ENCODE measurements at places on chromosomes 4 and X.

- DNase-seq: no peak
Observed at GRCh38 chr4:119302073-119302832, 19.7 kb downstream of the FABP2 start.

DNA sequence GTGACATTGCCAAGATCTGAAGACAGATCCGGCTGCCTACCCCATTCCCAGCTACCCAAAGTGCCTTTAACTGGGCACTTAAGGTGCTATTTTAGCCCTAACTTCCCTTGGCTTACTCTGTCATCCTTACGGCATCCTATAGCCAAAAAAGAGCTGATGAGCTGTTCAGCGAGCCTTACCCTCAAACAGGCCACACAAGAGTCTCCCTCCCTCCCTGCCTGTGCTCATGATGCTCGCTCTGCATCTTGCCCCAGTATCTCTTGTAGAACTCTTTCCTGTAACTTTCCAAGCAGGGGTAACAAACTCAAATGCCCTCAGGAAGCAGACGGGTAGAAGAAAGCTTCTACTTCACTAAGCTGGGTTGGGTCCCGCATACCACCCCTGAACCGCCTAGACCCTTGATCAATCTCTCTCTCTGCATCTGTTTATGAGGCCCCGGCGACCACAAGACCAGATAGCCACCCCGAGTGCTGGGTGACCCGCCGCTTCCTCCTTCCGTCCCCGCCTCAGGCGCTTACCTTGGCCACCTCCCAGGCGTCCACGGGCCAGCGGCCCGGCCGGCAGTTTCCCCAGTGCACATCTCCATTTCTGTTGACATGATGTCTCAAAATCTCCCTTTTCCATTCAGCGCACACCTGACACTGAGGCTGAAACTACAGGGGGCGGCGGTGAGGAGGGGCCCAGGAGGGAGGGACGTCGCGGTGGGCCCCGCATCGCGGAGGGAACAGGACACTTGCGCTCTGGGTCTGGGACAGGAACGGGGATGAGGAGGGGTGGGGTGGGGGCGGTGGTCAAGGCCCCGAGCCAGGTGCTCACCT, 663 bp downstream of the CXorf38 start:
- DNase-seq: peak; percentile 33

DNA sequence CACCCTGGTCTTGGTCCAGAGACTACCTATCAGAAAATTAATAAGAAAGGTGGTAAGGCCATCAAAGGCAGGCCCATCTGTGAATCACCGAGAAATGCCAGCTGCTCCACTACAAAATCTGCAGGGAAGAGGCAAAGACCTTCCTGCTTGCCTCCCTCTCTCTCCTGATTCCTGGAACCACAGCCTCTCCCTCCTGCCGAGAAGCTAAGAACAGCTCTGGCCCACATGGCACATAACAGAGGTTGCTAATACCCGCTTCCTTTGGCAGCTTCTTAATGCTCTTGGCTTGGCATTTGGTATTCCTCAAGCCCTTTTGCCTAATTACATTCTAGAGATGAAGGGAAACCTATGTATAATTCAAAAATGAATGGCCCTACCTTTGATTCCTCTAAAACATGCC, 32.9 kb downstream of the RAI2 start:
- DNase-seq: no peak

GRCh38 chr4:138409670-138410069, 167.5 kb upstream of the SLC7A11 start:
- DNase-seq: no peak

DNA sequence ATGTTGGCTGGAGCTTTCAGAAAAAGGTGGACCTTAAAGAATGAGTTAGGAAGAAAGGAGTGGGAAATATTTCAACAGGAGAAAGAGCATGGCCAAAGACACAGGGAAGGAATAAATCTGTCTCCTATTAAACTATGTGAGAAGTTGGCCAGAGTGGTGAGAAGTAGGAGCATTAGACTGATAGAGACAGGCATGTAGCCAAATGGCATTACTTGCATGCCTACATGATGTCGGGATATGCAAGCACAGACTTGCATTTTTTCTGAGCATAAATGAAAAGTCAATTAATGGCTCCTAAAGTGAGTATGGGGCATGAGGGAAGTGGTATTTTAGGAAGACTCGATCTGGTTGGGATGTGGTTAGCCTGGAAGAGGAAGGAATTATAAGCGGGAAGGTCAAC, 279.6 kb upstream of the PITX2 start:
- no peak for DNase-seq

DNA sequence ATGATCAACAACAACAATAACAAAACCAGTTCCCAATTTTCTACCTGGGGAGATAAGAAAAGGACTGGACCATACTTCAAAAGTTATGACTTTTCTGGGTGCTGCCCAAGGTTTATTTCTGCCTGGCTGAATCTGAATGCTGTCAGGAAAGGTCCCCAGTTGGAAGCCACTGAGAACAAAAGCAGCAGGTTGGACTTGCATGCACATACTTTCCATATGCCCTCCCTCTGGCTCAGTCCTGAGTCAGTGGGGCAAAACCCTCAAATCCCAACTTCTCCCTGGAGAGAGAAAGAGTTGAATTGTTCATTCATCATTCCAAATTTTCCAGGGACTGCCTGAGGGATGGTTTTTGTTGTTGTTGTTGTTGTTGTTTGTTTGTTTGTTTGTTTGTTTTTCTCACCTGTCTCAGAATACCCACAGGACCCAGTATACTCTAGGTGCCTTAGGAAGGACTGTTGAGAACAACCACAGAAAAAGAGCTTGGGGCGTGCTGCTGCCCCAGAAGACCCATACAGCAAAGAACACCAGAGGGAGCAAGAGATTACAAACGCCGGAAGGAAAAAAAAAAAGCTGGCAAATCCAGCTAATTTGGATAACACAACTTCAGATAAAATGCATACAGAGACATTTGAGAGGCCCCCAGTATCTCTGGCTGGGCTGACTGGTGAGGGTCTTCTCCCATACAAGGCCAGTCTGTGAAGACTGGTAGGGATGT, 138.9 kb upstream of the INPP4B start:
- peak; percentile 5 for DNase-seq

- peak; percentile 18 for DNase-seq
Observed at GRCh38 chr4:121072224-121073003, at the start of gene NDNF. TSS of gene NDNF (minus strand) at chr4:121072535. CDS start at chr4:121045837, 26,698 bp downstream.

GRCh38 chr4:173415885-173416653, 17.2 kb upstream of the SCRG1 start:
- no peak for DNase-seq

GRCh38 chr4:140641789-140642439, 73.2 kb upstream of the UCP1 start:
- DNase-seq: no peak

GRCh38 chr4:55355555-55355954, 9.5 kb downstream of the SRD5A3 start:
- DNase-seq: no peak

DNA sequence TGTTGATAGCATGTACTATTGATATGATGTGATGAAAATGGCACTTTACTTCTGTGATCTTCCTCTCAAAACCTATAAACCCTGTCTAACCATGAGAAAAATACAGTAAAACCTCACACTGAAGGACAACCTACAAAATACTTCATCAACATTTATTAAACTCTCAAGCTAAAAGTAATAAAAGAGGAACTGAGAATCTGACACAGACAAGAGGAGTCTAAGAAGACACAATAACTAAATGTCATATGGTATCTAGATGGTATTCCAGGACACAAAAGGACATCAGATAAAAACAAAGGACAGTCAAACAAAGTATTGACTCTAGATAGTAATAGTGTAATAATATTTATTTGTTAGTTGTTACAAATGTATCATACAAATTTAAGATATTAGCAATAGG, 655.3 kb downstream of the SH3BGRL start:
- no peak for DNase-seq

GRCh38 chr4:135368831-135369230, 1167.2 kb upstream of the PABPC4L start:
- no peak for DNase-seq

DNA sequence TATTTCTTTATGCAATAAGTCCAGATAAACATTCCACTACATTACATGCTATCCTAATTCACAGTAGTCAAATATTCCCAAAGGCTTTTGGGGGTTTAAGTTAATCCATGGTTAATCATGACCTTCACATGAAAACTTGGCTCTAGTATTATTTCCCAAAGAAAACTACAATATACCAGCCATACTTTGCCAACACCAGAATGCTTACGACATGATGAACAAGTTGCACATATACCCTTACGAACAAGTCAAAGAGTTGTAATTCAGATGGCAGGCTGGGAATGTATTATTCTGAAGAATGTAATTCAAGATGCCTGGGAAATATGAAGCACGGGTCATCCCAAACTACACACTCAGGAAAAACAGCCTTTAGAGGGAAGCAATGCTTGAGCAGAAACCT, 499.6 kb downstream of the PPARGC1A start:
- DNase-seq: no peak

DNA sequence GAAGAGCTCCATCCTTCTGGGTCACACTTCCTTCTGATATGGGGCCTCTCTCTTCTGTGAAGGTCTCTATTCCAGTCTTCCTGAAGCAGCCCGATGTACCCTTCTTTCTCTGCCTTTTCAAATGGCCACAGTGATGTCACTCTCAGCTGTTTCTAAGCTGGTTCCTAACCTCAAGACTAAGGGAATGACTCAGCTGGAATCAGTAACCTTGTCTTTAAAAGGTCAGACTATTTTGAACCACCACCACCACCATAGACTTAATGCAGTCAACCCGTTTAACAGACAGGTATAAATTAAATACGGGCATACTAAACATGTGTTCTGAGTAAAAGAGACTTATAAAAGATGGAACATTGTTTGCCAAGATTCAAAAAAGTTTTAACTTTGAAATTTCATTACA, 121.0 kb downstream of the PPA2 start:
- DNase-seq: no peak

DNA sequence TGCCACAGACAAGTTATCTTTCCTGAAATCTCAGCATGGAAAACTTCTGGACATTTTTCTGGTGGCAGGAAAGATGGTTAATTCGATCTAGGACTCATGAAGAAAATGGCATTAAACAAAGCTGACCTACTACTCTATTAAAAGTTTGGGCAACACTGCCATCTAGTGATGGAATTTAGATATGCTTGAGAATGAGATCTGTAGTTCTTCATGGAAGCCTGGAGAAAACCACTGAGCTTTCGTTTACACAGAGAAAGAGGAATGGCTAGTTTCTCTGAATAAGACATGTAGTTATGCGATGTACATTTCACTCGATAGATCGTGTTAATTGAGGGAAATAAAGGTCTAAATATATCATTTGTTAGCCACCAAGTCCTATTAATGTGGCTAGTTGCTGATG, 51.7 kb upstream of the CHRDL1 start:
- peak; percentile 21 for DNase-seq

- no peak for DNase-seq
Observed at GRCh38 chrX:150967786-150968185, 15.3 kb upstream of the HMGB3 start.

GRCh38 chr4:62601737-62602136, 1401.6 kb downstream of the ADGRL3 start:
- no peak for DNase-seq

DNA sequence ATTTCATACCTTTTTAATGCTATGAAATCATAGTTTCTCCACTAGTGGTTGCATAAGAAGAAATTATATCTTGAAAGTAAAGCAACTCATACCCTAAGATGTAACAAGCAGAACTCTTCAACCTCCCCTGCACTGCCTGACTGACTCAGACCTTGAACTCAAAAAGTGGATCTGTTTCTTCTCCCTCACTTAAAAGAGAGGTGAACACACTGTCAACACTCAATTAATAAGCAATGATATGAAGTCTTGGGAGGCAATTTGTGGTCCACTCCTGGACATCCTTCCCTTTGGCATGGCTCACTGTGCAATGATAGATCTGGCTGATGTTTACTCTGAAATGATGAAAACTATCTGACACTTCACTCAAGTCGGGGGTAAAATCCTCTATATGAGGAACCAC, 282.0 kb upstream of the DKK2 start:
- DNase-seq: no peak

DNA sequence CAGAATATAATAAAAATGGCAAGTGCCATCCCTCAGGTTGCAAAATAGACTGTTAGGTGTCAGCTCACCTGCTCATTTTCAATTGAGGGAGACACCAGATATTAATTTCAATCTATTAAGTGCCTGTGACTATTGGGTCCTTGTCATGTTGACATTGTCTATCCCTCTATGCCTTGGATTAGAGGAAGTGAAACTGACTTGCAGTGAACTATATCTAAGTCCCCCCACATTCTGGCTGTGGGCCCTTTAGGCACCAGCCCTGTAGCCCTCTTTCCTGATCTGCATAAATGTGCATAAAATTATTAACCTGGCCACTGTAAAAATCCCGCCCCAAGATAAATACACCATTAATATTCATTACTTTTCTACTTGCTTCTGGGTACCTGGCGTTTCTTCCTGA, 293.0 kb upstream of the CLNK start:
- DNase-seq: no peak

Measured in hepatic stellate cell (primary cell).